Stimulated activated CD4-positive, alpha-beta T cell treated with anti-CD3 and anti-CD28 coated beads, Interleukin-12 subunit alpha, Interleukin-12 subunit beta, amount 100 ng/mL, for 48 hours (primary cell): ENCODE measurements at places on chromosomes 1 and 21.

- DNase-seq = peak; percentile 44
Measured at GRCh38 chr1:74504125-74504932, 8.1 kb downstream of the LRRC53 start.

- DNase-seq = no peak
Measured at GRCh38 chr1:36557041-36558000, 74.6 kb upstream of the CSF3R start.

DNA sequence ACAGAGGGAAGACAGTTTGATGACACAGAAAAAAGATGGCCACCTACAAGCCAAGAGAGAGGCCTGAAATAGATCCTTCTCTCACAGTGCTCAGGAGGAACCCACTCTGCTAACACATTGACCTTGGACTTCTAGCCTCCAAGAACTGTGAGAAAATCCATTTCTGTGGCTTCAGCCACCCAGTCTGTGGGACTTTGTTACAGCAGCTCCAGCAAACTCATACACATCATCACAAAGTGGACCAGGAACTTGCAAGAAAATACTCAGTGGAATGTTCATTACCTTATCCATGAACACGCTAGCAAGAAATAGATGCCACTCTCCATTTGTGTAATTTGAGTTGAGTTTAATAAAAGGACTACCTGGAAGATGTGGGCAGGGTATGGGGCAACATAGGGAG lies 38.1 kb upstream of the VWA5B1 start:
- DNase-seq = no peak

DNA sequence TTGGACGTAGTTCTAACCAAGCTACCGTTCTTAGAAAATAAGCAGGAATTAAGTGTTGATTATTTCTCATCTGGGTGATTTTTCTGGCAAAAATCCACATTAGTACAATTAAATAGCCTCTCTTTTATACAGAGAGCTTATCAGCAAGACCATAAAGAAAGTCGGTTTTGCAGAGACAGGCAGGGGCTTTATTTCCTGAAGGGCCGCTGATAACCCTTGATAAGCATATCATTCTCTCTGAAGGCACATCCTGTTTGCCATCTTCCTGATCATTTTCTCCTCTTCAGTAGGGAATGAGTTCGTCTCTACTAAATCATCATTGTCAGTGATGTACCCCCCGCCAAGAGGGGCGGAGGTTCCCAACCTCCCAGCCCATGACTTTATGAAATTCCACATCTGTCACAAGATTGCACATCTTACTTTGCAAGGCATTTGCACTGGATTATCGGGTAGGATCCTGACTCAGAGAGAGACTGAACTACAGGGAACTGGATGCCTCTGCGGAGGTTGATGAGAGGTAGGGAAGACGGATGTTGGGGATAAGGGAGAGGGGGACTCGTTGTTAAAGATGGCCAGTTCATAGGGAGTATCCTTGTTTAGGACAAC lies 115.7 kb downstream of the KCNJ6 start:
- no peak for DNase-seq

DNA sequence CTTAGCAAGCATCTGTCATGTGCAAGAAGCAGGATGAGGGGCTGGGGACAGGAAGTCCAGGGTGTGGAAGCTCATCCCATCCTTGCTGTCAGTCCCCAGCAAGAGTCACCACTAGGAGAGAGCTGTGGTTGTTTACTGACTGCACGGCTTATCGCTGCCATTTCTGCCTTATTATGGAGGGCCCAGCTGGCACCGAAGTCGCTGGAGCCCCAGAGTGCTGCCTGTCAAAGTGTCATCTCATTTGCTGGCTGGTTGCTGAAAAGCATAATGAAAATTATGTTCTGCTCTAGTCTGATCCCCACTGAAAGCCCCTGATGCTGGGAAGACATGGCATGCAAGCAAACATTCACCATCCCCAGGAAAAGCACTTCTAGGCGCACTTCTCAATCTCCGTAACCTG lies 642.7 kb downstream of the NPHP4 start:
- DNase-seq = no peak

DNA sequence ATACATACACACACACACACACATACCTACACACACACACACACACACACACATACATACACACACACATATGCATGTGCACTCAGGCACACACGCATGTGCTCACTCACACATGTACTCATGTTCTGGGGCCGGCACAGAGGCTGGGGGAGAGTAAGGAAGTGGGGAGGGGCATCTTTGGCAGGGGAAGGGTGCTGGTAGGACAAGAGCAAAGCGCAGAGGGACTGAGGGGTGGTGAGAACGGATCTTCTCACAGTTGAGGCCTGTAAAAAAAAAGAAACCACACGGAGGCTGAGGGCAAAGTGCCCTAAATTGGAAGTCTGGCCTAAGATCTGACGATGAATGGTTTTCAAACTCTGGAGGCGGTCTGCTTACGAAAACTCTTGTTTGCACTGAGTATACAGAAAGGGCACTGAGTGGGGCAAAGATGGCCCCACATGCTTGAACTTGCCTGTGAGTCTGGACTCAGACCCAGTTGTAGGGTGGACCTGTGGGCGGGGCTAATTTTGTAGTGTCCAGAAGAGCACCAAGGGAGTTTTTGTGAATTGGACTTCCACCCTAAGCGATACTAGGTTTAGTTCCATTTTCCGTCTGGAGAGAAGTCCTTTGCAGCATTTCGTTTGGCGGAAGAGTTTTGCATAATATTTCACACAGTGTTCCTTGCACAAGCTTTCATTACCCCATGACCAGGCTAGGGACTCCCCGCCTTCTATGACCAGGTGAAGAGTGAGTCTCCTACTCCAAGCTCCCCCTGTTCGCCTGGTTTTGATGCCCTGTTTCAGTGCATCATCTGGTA lies 79.3 kb upstream of the LYST start:
- DNase-seq = no peak
